CD4-positive, alpha-beta T cell treated with Interleukin-4 for 1 hour (primary cell): ENCODE measurements at places on chromosomes 6 and 20.

GRCh38 chr20:37956107-37956585, 53.2 kb downstream of the VSTM2L start:
- no peak for DNase-seq

DNA sequence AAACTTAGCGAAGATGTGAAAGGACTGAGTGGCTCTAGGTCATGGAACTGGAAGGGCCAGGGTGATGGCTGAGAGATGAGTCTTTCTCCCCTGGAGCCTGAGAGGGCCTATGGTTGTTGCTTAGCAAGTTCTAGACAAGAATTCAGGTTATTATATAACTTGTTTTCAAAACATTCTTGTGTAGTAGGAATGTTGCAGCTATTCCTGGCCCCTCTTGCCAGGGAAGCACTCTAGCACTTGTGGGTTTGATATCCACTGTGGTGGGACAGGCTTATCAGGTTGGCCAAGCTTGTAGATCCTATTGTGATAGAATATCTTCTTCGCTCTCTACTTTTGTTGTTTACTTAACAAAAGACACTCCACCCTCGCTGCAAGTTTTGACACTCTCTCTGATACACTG, 211.8 kb upstream of the CITED2 start:
- DNase-seq = no peak

- DNase-seq = no peak
Observed at GRCh38 chr6:16660157-16660497, 101.1 kb downstream of the ATXN1 start.

- no peak for DNase-seq
Observed at GRCh38 chr6:33198159-33198852, 2.2 kb downstream of the RXRB start.

GRCh38 chr6:75116946-75117345, 88.9 kb downstream of the COL12A1 start:
- no peak for DNase-seq

- DNase-seq = peak; percentile 75
Observed at GRCh38 chr20:2742934-2743559, 50.5 kb downstream of the EBF4 start.

DNA sequence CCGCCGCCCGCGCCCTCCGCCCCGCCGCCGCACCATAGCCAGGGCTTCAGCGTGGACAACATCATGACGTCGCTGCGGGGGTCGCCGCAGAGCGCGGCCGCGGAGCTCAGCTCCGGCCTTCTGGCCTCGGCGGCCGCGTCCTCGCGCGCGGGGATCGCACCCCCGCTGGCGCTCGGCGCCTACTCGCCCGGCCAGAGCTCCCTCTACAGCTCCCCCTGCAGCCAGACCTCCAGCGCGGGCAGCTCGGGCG, 1.5 kb downstream of the FOXC1 start:
- DNase-seq = no peak

GRCh38 chr6:2807342-2808090, 34.1 kb downstream of the SERPINB1 start:
- no peak for DNase-seq

GRCh38 chr6:128370072-128370471, 150.3 kb downstream of the PTPRK start:
- DNase-seq = no peak

GRCh38 chr6:52815167-52816092, 11.8 kb upstream of the GSTA1 start:
- peak; percentile 50 for DNase-seq

GRCh38 chr6:66897576-66897975, 1190.5 kb upstream of the EYS start:
- DNase-seq = peak; percentile 2

GRCh38 chr6:143579703-143580102, 68.2 kb upstream of the FUCA2 start:
- DNase-seq = no peak

GRCh38 chr6:12298017-12298978, 8.1 kb downstream of the EDN1 start:
- no peak for DNase-seq

GRCh38 chr20:1588533-1589460, 31.0 kb downstream of the SIRPB1 start:
- no peak for DNase-seq

GRCh38 chr6:76275746-76276145, 203.3 kb upstream of the IMPG1 start:
- no peak for DNase-seq

GRCh38 chr6:89954721-89955148, 60.5 kb downstream of the GJA10 start:
- DNase-seq = no peak

- no peak for DNase-seq
Observed at GRCh38 chr20:10463622-10464021, 28.5 kb downstream of the SLX4IP start.

- no peak for DNase-seq
Observed at GRCh38 chr20:10381477-10381876, 52.5 kb downstream of the MKKS start.

- DNase-seq = no peak
Observed at GRCh38 chr6:153162172-153162571, 31.1 kb upstream of the RGS17 start.

DNA sequence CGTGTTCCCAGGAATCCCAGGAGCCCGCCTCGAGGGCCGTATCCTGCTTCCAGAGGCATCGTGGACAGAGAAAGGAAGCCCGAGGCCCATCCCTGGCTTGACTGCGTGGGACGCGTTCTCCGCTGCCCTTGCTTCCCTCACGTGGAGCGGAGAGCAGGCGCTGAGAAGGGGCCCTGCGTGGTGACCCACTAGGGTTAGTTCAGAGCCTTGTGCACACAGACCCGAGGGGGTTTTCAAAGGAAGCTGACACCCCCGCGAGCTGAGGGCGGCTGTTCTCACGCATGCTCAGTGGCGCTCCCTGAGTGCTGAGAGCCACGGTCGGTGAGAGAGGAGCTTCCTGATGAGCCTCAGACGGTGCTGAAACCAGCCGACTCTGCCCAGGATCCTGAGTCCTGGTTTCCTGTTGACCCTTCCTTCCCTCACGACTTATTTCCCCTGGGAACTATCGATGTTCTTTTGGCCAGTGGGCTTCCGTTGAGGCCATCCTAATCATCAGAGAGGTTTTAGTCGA, 28.9 kb upstream of the CCR6 start:
- peak; percentile 91 for DNase-seq

DNA sequence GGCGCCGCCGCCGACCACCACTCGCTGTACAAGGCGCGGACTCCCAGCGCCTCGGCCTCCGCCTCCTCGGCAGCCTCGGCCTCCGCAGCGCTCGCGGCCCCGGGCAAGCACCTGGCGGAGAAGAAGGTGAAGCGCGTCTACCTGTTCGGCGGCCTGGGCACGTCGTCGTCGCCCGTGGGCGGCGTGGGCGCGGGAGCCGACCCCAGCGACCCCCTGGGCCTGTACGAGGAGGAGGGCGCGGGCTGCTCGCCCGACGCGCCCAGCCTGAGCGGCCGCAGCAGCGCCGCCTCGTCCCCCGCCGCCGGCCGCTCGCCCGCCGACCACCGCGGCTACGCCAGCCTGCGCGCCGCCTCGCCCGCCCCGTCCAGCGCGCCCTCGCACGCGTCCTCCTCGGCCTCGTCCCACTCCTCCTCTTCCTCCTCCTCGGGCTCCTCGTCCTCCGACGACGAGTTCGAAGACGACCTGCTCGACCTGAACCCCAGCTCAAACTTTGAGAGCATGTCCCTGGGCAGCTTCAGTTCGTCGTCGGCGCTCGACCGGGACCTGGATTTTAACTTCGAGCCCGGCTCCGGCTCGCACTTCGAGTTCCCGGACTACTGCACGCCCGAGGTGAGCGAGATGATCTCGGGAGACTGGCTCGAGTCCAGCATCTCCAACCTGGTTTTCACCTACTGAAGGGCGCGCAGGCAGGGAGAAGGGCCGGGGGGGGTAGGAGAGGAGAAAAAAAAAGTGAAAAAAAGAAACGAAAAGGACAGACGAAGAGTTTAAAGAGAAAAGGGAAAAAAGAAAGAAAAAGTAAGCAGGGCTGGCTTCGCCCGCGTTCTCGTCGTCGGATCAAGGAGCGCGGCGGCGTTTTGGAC, 2.0 kb downstream of the SOX4 start:
- DNase-seq = peak; percentile 36

- no peak for DNase-seq
Observed at GRCh38 chr6:71529769-71530168, 241.2 kb downstream of the OGFRL1 start.

GRCh38 chr6:143677891-143678791, at the start of gene PHACTR2:
TSS of gene PHACTR2 (plus strand) at chr6:143677965. CDS start at chr6:143678164, 199 bp downstream.
- peak; percentile 52 for DNase-seq

DNA sequence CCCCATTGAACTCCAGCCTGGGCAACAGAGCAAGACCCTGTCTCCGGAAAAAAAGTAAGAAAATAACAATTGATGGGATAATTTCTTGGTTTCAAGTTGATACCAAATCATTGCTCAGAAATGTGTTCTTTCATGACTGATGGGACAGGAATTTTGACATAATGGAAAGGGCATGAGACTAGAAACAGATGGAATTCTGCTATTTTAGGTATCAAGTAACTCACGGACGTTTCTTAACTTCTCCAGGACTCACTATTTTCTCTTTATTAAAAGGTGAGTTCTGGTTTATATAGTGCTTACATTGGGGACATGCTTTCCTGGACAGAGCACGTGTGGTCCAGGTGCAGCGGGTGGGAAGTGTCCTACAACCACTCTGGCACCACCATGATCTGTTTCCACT, 6.0 kb upstream of the DSP start:
- no peak for DNase-seq

DNA sequence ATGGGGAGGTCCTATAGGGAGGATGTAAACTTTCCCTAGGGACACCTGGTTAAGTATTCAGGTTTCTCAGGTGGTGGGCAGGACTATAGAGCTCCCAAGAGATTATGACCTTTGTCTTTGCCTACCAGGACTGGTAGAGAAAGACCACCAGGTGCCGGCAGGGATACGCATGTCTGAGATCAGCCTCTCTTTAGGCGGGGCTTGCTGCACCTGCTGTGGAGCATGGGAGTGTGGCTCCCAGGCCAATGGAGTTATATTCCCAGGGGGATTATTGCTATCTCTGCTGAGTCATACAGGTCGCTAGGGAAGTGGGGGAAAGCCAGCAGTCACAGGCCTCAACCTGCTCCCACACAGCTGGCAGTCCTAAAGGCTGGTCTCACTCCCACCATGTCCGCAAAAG, 280.5 kb upstream of the MMS22L start:
- DNase-seq = no peak

DNA sequence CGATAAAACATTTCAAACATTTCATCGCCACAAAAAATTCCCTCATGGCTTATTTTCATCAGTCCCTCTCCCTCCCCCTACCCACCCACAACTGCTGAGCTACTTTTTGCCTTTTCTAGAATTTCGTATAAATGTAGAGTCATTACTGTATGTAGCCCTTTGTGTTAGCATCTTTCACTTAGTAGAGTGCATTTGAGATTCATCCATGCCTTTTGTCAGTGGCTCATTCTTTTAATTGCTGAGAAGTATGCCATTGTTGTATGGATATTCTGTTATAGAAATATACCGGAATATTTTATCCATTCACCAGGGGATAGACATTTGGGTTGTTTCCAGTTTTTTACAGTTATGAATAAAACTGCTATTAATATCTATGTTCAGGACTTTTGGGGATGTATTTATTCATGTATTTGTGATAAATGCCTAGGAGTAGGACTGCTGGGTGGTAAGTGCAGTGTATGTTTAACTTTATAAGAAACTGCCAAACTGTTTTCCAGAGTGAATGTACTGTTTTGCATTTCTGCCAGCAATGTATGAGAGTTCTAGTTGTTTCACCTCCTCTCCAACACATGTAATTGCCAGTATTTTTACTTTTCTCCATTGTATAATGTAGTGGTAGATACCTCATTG, 50.4 kb downstream of the FOXO3 start:
- DNase-seq = no peak

DNA sequence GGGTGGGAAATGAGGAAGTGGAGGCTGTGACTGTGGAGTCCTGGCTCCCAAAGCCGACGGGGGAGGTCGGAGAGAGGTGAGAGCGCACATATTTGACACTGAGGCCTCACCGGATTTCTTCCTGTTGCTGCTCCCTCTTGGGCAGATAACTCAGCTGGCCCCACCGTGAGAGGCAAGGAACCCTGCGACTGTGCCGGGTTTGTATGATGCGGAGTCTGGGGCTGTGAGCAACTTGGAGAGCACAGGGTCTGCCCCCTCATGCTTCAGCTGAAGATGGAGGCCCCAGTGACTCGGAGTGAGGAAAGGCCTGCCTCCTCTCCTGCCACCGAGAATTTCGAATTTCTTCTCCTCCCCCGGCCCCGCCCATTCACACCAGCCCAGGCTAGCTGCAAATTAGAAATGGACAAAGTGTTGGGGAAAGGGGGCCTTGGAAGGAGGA, 160.6 kb downstream of the GRM4 start:
- DNase-seq = no peak

DNA sequence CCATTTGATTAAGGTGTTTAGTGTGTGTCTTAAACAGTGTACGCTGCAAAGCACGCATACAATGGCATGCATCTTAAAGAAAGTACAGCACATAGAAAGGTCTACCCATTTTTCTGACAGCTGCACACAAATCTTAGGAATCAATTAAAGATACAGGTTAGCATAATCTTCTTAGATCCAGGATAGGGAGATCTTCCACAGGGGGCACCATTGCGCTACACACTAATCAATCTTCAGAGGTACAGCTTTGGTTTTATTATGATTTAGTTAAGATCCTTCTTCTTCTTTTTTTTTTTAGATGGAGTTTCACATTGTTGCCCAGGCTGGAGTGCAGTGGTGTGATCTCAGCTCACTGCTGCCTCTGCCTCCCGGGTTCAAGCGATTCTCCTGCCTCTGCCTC, 63.7 kb upstream of the BEND3 start:
- DNase-seq = no peak

DNA sequence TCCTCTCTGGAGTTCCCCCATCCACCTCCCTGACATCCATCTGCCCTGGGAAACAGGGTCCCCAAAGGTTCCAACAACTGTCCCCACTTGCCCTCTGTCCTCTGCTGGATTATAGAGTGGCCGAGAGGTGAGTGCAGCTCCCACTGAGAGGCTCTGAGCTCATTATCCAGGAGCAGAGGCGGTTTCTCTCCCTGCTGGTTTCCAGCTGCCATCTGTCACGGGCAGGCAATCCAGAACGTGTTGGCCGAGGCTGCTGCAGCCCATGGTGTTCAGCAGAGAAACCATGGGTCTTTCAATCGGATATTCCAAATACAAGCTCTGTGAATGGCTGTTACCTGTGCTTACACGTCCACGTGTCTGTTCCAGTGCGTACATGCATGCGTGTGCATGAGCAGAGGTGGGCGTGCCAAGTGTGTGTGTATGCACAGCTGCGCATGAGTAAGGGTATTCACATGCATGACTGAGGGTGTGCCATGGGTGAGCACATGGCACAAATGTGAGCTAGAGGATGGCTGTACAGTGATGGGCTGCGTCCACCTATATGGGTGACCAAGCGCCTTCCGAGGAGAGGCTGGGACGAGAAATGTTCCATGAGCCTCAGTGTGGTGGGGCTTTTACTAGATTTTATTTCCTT, 183.7 kb upstream of the PMEPA1 start:
- DNase-seq = no peak

GRCh38 chr6:163419413-163420288, 5.1 kb downstream of the QKI start:
- DNase-seq = no peak

- no peak for DNase-seq
Observed at GRCh38 chr20:19122395-19122794, 90.0 kb upstream of the SLC24A3 start.

GRCh38 chr6:4561773-4562400, 214.3 kb upstream of the CDYL start:
- DNase-seq = no peak
